ENCODE measurements at places on chromosomes 2 and 18.

GRCh38 chr18:26794230-26795101 is 71.0 kb downstream of the AQP4 start:
- DNase-seq: no peak

- DNase-seq: no peak
Observed at GRCh38 chr18:38250971-38251370, 685.4 kb upstream of the CELF4 start.

DNA sequence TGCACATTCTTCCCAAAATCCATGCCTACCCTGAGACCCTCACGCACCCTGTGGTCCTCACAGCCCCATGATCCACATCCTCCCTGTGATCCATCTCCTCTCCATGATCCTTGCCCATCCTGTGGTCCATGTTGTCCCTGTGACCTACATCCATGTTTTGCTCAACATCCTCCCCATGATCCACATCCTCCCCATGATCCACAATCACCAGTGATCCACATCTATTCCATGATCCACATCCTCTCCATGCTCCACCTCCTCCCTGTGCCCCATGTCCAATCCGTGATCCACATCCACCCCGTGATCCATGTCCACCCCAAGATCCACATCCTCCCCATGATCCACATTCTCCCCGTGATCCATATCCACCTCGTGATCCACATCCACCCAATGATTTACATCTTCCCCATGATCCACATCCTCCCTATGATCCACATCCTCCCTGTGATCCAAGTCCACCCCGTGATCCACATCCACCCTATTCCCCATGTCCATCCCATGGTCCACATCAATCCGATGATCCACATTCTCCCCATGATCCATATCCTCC is 281.2 kb downstream of the MYCN start:
- no peak for DNase-seq

DNA sequence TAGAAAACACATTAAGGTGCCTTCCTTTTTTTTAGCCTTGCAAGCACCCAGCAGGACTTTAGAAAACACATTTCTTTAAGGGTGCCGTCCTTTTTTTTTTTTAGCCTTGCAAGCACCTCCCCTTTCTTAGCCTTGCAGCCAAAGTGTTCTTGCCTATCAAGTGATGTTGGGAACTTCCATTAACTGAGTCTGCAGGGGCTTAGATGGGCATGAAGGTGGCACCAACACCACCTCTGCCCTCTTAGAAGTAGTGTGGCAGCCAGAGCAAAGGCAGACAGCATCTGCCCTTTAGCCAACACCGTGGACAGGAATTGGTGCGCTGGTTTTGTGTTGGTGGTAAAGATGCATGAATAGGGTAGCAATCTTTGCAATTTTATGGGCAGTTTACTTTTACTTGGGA is 211.6 kb upstream of the SP5 start:
- no peak for DNase-seq

GRCh38 chr2:229340086-229340760 is 69.1 kb upstream of the PID1 start:
- no peak for DNase-seq

GRCh38 chr2:47065771-47066380 is 89.2 kb downstream of the STPG4 start:
- DNase-seq: no peak

- no peak for DNase-seq
Observed at GRCh38 chr2:14619441-14619840, 13.1 kb upstream of the LRATD1 start.

- no peak for DNase-seq
Observed at GRCh38 chr2:113910110-113910717, 20.3 kb downstream of the ACTR3 start.

- no peak for DNase-seq
Observed at GRCh38 chr18:63299837-63300745, 19.5 kb downstream of the BCL2 start.

- no peak for DNase-seq
Observed at GRCh38 chr18:55090564-55091188, 131.4 kb upstream of the CCDC68 start.

- DNase-seq: peak; percentile 43
Observed at GRCh38 chr2:54763636-54764291, 40.3 kb downstream of the EML6 start.

GRCh38 chr2:150732064-150732463 is 244.6 kb upstream of the RND3 start:
- no peak for DNase-seq

GRCh38 chr2:122873951-122874350 is 1118.5 kb downstream of the TSN start:
- DNase-seq: no peak
